Stimulated activated CD4-positive, alpha-beta T cell treated with anti-CD3 and anti-CD28 coated beads, Interleukin-15, amount 100 ng/mL, for 1 hour (primary cell): ENCODE measurements at places on chromosomes 7 and 10.

- DNase-seq = no peak
Observed at GRCh38 chr7:11818281-11818680, 13.7 kb downstream of the THSD7A start.

DNA sequence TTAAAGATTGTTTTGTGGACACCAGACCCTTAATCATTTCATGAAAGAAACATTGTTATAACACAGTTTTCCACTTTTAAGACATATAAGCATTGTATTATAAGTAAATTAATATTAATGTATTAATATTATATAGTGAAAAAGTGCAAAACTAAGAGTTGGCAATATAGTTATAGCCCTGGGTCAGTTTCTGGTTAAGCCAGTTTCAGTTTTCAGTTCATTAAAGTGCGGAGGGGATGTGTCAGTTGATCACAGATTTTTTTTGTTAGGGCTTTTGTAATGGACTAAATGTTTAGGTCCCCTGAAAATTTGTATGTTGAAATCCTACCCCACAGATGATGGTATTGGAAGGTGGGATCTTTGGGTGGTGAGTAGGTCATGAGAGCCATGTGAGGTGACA lies 45.7 kb upstream of the GPR37 start:
- DNase-seq = no peak

DNA sequence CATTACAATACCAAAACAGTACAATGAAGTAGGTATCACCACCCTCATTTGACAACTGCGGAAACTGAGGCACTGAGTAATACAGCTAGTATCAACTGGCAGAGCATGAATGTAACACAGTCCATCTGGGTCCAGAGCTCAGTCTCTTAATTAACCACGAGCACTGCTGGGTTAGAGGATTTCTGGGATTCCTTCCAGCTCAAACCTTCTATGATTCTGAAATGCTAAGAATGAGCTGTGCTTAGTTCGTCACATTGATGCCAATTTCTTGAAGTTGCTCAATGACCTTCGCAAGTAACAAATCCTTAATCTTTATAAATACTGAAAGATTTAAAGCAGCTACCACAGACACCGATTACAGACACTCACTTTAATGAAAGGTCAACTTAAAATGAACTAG lies 62.5 kb downstream of the SGMS1 start:
- no peak for DNase-seq

DNA sequence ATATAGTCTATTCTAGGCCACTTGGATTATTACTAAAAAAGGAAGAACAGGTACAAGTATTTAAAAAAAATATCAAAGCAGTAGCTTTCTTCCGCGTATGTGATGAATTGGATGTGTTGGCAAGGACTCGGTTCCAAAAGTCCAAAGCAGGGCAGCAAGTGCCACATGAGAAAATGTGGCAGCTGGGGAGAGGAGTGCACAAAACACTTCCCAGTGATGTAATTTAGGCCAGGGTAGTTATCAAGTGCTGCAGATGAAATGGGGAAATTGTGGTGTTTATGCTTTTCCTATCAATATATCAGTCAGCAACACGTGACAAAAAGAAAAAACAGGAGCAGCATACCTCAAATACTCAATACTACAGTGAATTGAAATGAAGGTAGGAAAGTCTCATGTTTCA lies 7.0 kb downstream of the RHOBTB1 start:
- DNase-seq = no peak

DNA sequence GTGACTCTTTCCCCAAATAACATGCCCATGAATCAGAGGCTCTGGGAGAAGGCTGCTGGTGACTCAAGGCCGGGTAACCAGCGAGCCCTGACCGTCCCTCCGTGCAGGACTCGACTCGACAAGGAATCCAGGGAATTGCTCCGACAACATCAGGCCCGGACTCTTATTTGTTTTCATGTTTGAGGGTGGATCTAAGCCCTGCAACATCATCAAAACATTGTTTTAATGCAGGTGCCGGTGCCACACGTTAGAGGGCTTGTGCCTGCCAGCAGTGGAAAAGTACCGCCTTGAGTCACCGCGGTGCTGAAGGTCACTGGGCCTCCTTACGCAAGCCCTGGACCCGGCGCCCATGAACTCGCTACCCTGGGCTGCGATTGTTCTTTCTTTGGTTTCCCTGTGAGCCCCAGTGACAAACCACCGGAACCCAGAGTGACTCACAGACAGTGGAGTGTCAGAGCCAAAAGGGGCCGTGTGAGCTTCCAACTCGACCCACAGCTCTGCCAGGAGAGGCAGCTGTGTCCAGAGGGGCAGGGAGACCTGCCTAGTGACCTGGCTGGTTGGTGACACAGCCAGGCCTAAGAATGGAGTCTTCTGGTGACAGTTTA lies 139.4 kb upstream of the SHH start:
- DNase-seq = no peak

DNA sequence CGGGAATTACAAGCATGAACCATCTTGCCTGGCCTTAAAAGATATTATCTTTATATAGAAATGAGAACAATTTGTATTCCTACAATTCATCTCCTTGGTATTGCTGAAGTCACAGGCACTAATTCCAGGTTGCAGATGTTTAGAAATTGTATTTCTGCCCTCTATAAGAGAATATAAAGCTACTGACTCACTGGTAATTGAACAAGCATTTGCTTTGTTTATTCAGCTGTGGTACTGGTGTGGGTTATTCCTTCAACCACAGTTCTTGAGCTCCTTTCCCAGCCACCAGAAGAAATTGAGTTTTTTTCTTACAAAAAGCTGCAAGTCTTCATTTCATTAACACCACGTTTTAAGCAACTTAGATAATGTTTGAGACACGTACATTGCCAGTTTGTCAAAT lies 29.0 kb upstream of the MPP7 start:
- no peak for DNase-seq

DNA sequence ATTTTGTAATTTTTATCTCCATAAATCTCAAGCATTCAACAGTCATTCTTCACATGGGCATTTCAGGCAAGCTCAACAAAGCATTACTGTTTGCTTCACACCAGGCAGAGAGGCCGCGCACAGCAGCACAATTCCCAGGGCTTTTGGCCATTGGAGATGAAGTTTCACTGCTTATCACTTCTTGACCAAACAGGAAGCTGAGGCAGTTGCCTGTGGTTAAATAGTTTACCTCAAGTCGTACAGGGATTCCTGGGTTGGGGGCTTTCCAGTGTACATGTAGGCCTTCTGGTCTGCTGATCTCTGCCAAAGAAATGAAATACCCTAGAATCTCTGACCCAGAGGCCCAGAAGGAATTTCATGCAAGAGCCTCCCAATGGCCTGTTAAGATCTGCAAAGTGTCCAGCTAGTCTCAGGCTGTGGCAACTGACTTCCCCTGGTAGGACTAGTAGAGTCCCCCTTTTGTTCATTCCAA lies 11.2 kb upstream of the PRDX3 start:
- no peak for DNase-seq

DNA sequence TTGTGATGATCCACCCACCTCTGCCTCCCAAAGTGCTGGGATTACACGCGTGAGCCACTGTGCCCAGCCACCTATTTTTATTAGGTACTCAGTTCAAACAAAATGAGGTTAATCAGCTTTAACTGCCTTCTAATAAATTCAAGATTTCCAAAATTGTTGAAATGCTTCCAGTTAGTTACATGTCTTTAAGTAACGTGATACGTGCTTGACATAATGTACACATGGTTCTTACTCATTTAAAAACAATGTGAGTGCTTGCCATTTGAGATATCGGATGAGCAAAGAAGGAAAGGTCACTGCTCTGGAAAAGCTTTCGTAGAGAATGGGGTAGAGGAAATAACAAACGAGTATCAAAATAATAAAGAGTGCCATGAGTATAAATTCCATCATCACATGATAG lies 83.6 kb downstream of the KMT2E start:
- DNase-seq = no peak

DNA sequence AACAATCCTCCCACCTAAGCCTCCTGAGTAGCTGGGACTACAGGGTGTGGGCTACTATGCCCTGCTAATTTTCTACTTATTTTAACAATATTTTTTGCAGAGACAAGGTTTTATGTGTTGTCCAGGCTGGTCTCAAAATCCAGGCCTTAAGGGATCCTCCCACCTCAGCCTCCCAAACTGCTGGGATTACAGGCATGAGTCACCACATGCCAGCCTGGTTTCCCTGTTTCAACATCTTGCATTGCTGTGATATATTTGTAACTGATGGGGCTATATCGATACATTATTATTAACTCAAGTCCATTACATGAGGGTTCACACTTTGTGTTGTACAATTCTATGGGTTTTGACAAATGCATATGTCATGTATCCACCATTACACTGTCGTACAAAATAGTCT lies 41.9 kb upstream of the OGDHL start:
- no peak for DNase-seq

- DNase-seq = no peak
Observed at GRCh38 chr10:48509974-48510692, 94.7 kb downstream of the ARHGAP22 start.

- DNase-seq = no peak
Observed at GRCh38 chr7:75889826-75890225, 11.0 kb downstream of the RHBDD2 start.

DNA sequence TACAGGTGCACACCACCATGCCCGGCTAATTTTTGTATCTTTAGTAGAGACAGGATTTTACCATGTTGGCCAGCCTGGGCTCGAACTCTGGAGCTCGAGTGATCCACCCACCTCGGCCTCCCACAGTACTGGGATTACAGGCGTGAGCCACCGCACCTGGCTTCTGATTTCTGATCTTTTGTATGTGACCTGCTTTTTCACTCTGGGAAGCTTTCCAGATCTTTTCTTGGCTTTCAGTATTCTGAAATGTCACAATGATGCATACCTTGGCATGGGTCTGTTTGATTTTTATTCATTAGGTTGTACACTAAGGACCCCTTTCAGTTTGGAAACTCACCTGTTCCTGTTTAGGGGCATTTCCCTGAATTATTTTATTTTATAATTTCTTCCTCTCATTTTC lies 41.6 kb downstream of the PROSER2 start:
- no peak for DNase-seq

GRCh38 chr10:59099481-59099880 lies 77.0 kb upstream of the PHYHIPL start:
- no peak for DNase-seq

GRCh38 chr7:87912121-87912520 lies 21.9 kb upstream of the ADAM22 start:
- no peak for DNase-seq

DNA sequence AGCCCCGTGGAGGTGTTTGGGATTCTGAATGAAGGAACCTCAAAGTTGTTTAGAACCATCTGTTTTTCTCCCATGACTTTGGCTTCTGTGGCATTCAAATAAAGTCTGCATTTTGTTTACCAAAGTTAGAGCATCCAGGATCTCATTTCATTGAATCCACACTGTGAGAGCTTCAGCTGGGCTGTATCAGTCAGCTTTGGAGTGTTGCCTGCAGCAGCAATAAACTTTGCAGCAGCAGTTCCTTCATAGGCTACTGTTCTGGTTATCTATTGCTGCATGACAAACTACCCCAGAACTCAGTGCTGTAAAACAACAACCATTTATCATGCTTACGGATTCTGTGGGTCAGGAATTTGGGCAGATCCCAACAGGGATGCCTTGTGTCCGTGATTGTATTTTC lies 1575.2 kb upstream of the LRRTM3 start:
- DNase-seq = no peak

DNA sequence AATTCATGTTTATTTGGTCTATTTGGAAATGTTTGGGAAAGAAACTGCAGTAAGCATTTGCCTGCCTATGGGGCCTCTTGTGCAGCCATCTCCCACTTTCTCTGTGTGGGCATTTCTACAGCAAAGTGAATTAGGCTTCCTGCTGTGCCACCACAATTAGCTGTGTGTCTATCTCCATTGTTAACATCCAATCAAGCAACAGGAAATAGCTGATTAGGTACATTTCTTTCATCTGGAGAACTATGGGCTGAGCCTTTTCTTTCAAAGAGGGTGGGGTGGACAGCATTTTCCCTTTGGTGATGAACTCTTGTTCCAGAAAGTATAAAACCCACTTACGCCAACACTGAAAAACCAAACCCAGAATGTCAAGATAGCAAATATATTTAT lies 640.0 kb downstream of the ACTR3B start:
- no peak for DNase-seq

GRCh38 chr7:69858471-69858870 lies 260.2 kb downstream of the AUTS2 start:
- DNase-seq = no peak

DNA sequence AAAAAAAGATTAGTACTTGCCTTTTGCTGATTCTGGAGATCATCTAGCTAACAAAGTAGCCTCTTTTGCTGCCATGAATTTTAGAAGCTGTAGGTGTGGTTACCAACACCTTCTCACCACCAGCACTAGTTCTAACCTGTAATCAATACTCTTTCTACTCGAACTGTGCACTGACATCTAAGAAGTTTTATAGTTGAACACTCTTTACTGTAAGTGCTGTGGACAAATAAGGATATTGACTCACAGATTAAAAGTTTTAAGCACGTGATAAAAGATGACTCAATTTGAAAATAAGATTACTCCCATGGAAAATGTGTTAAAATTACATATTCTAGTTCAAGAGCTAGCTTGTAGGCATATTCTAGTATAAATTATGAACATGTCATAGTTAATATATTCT lies 89.9 kb downstream of the REEP3 start:
- no peak for DNase-seq
